Fibroblast of lung (primary cell): ENCODE measurements at places on chromosomes 13 and 19. TPM values are rescaled to one million over a fixed set of nuclear protein-coding genes. Genes with fewer than 3 reads are reported as not detected.

GRCh38 chr13:59274958-59275727 lies 888.6 kb downstream of the DIAPH3 start:
- no peaks in the 10 kb centered on the region for H3K27me3 ChIP-seq
- no peak overlapping the region for H3K27ac ChIP-seq
- DNase-seq, result no peak
- no peaks in the 10 kb centered on the region for H3K4me1 ChIP-seq
- H3K36me3 ChIP-seq, result no peaks in the 10 kb centered on the region

Gene TBXA2R
- 0.77 and 1.8 TPM in 2 replicates for total RNA-seq

- no peak overlapping the region for H3K27ac ChIP-seq
- no peaks in the 10 kb centered on the region for H3K27me3 ChIP-seq
- no peak overlapping the region for H3K4me3 ChIP-seq
- H3K4me1 ChIP-seq, result no peaks in the 10 kb centered on the region
Measured at GRCh38 chr13:107069108-107069776, 501.3 kb upstream of the ARGLU1 start.

Gene PRX
- 3.1 and 3.6 TPM in 2 replicates for total RNA-seq

DNA sequence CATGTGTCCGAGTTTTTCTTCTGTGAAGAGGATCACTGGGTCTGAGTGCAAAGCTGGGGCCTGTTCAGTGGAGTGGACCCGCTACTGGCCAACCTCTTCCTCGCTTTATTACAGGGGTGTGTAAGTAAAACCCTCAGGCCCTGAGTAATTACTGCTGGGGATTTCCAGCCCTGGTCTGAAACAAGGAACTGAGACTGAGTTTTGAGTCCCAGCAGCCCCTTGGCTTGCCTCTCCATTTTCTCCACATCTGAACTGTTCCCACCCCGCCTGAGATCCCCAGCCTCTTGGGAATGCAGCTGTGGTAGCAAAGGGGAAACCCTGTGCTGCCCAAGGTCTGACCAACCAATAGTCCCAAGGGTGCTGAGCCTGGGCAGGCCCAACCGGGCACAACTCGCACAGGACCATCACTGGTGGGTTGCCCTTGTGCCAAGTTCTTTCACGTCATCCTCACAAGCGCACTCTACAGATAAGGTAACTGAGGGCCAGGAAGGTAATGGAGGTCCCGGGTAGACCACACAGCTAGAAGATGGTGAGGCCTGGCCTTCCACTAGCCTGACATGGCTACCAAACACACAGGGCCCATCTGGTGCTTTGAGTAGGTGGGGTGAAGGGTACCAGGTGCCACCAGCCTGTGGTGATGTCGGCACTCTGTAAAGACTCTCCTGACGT lies 13.7 kb upstream of the SLC35E1 start:
- peaks cover 16% of the 10 kb centered on the region for H3K4me1 ChIP-seq
- no peak for DNase-seq
- no peak overlapping the region for H3K27ac ChIP-seq
- H3K4me3 ChIP-seq, result no peak overlapping the region
- H3K27me3 ChIP-seq, result no peaks in the 10 kb centered on the region

Gene CYP2A7
- total RNA-seq, result not detected in 2 replicates

DNA sequence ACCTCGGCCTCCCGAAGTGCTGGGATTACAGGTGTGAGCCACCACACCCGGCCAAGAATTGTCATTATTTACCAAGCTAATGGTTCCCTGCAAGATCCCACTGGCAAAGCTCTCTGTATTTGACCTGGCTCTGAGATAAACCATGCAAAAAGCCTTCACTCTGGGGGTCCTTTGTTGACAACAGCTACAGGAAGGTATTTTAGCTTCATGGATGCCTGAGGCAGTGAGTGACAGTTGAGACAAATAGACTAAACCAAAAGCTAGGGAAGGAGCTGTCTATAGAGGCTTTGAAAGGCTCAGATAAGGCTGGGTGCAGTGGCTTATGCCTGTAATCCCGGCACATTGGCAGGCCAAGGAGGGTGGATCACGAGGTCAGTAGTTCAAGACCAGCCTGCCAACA lies 45.5 kb downstream of the NOTCH3 start:
- no peak overlapping the region for H3K4me3 ChIP-seq
- H3K36me3 ChIP-seq, result no peaks in the 10 kb centered on the region
- no peaks in the 10 kb centered on the region for H3K27me3 ChIP-seq
- DNase-seq, result no peak
- H3K27ac ChIP-seq, result no peak overlapping the region

DNA sequence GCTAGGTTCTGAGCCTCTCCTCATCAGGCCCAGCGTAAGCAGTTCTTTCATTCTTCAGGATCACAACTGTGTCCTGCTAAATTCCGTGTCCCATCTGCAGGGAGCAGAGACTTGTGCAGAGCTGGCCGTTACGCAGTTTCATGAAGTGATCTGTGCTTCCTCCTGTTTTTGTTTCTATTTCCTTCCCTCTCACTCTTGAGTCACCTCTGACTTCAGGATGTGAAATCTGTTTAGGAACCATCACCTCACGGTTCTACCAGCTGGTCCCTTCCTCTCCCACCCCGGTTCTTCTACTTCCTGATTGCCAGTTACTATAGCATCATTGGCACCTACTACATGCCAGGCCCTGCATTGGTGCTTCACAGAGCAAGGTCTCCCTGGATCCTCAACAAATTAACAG lies 8.5 kb downstream of the MAU2 start:
- H3K27ac ChIP-seq, result no peak overlapping the region
- peaks cover 12% of the 10 kb centered on the region for H3K36me3 ChIP-seq
- no peak overlapping the region for H3K4me3 ChIP-seq

- no peak overlapping the region for H3K27ac ChIP-seq
- H3K4me1 ChIP-seq, result no peaks in the 10 kb centered on the region
- no peak for DNase-seq
- no peaks in the 10 kb centered on the region for H3K36me3 ChIP-seq
- H3K27me3 ChIP-seq, result no peaks in the 10 kb centered on the region
Measured at GRCh38 chr13:20431080-20431479, 94.6 kb downstream of the CRYL1 start.

DNA sequence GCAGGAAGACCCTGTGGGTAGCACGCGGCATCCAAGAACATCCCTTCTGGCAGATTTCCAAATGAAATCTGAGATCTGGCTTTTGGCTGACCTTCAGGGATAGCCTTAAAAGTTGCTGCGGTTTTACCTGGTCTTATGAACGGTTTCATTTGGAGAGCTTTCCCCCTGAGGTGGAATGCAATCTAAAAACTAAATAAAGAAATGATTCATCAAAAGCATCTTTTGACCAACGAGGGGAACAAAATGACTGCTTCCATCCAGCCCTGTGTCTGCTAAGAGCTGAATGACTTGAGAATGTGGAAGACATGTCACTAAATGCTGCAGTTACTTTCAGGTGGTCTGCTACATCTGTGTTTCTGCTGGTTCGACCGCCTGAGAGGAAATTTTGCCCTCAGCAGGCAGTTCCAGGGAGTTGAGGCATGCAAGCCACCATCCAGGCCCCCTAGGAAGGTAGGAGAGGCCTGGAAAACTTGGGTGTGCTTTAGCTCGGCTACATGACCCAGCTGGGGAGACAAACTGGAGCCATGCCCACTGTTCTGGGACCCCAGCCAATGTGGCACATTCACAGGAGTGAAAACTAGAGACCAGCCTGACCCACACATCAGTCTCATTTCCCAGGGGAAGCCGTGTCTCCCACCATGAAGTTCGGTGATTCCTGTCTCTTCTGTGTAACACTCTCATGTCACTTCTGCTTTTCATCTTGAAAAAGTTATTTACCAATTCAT lies 175.1 kb upstream of the KL start:
- no peaks in the 10 kb centered on the region for H3K36me3 ChIP-seq
- no peaks in the 10 kb centered on the region for H3K4me1 ChIP-seq

Gene TFPT
- total RNA-seq, result 16.7 and 19.2 TPM in 2 replicates

- no peak overlapping the region for H3K4me3 ChIP-seq
- DNase-seq, result no peak
- no peak overlapping the region for H3K27ac ChIP-seq
- no peaks in the 10 kb centered on the region for H3K27me3 ChIP-seq
Measured at GRCh38 chr13:94878602-94879165, 166.3 kb upstream of the SOX21 start.

Gene CPB2
- not detected in 2 replicates for total RNA-seq

Gene EDNRB
- total RNA-seq, result 0.99 and 1.3 TPM in 2 replicates

- H3K36me3 ChIP-seq, result no peaks in the 10 kb centered on the region
- H3K4me3 ChIP-seq, result no peak overlapping the region
- H3K27me3 ChIP-seq, result no peaks in the 10 kb centered on the region
- no peak overlapping the region for H3K27ac ChIP-seq
- peak; percentile 78 for DNase-seq
- H3K4me1 ChIP-seq, result peaks cover 7% of the 10 kb centered on the region
Measured at GRCh38 chr13:76380446-76381065, 505.6 kb downstream of the KCTD12 start.

Gene CHAMP1
- 10.8 and 14.5 TPM in 2 replicates for total RNA-seq

DNA sequence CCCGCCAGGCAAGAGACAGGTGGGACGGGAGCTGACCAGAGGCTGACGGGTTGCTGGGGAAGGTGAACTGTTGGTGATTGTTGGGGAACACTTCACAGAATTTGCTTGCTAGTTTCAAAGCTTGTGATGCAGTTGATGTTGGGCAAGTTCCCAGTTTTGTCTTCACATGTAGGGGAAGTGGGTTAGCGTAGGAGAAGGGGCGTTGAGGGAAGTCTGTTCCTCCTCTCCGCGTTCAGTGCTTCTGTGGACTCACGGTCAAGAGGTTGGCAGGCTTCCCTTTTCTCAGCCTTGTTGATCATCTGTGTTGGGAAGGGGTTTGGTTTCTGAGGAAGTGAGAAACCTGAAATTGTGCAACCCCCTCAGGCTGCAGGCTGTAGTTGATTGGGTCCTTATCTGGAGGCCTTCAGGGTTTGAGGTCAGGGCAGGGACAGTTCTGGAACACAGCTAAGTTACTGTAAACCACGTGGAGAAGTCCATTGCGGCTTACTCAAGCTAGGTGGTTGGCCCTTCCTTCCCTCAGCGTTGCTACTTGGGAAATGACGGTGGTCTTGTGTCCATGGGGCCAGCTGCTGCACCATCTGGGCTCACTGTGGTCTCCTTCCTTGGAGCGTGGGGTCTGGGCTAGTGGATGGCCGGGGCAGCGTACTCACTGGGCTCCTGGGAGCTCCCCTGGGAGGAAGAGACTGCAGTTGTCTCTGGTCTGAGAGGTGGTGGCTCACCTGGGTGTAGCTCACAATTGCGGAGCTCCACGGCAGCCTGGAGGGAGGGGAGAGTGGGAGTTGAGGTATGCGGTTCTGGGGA lies 7.5 kb downstream of the RPS9 start:
- peak; percentile 99 for DNase-seq
- no peaks in the 10 kb centered on the region for H3K27me3 ChIP-seq
- peaks cover 26% of the 10 kb centered on the region for H3K36me3 ChIP-seq
- H3K27ac ChIP-seq, result peak overlapping the region; percentile 61
- peaks cover 27% of the 10 kb centered on the region for H3K4me1 ChIP-seq
- no peak overlapping the region for H3K4me3 ChIP-seq

Gene BRME1
- 0.51 and 0.83 TPM in 2 replicates for total RNA-seq

Gene RANBP3
- total RNA-seq, result 32.1 and 39.8 TPM in 2 replicates

DNA sequence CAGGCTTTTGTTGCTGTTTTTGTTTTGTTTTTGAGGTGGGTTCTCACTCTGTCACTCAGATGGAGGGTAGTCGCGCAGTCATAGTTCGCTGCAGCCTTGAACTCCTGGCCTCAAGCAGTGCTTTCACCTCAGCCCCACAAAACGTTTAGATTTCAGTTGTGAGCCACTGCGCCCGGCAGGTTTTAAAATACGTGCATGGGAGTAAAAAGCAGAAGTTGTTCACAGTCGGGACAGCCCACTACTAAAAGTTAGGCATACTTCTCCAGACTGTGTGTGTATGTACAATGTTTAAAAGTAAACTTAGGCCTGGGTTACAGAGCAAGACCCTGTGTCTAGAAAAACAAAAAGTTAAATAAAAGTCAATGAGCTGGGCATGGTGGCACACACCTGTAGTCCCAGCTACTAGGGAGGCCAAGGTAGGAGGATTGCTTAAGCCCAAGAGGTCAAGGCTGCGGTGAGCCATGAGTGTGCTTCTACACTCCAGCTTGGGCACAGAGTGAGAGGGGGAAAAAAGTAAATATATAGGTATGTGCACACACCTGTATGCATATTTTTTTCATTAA lies 6.1 kb downstream of the SAFB start:
- H3K4me1 ChIP-seq, result peaks cover 23% of the 10 kb centered on the region
- H3K36me3 ChIP-seq, result peaks cover 6% of the 10 kb centered on the region
- H3K4me3 ChIP-seq, result no peak overlapping the region
- H3K27me3 ChIP-seq, result no peaks in the 10 kb centered on the region
- no peak for DNase-seq
- H3K27ac ChIP-seq, result peak overlapping the region; percentile 32

DNA sequence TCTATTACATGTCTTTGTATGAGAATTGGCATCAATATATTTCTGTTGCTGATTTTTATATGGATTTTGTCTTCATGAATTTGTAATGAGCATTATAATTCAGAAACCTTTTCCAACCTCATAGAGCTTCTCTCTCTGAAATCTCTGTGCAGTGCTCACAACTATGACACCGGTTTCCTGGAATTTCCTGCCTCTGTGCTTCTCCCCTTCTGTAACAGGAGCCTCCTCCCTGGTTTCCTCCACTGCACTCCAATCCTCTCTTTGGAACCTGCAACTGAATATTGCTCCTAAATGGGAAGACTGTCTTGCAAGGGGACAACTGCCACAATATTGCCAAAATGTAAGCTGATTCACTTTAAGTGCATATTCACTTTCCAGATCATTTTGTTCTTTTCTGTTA lies 1147.9 kb downstream of the UQCRFS1 start:
- H3K4me1 ChIP-seq, result no peaks in the 10 kb centered on the region
- H3K27ac ChIP-seq, result no peak overlapping the region
- no peaks in the 10 kb centered on the region for H3K27me3 ChIP-seq
- no peak overlapping the region for H3K4me3 ChIP-seq
- DNase-seq, result no peak

DNA sequence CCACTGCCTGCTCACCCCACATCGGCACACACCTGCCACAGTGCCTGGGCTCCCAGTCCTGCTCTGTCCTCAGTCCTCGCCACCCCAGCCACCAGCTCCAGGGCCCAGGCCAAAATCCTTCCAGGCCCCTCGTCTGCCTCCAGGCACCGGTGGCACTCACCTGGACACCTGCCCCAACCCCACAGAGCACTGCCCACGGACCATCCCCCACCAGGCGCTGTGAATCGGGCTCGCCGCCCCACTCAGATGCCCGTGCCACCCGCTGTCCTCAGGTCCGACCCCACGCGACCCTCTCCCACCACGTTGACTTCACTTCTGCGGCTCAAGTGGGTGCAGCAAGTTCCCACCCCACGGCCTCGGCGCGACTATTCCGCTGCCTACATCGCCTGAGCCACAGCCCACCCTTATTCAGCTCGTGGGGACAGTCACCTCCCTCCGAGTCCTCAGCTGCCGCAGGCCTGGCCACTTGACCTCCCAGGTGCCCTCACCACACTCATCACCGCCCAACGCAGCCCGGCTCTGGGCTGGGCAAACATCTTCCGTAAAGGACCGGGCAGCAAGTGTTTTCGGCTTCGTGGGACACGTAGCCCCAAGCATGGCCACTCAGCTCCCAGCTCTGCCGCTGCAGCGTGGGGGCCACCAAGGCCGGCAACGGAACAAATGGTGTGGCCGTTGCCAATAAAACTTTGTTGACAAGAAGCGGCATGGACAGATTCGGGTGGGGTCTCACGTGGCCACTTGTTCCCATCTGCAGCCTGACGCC lies 5.7 kb downstream of the PIP5K1C start:
- H3K4me3 ChIP-seq, result no peak overlapping the region
- DNase-seq, result no peak
- H3K27ac ChIP-seq, result no peak overlapping the region
- no peaks in the 10 kb centered on the region for H3K27me3 ChIP-seq
- peaks cover 3% of the 10 kb centered on the region for H3K4me1 ChIP-seq

- H3K27ac ChIP-seq, result no peak overlapping the region
- H3K4me3 ChIP-seq, result no peak overlapping the region
- no peaks in the 10 kb centered on the region for H3K4me1 ChIP-seq
Measured at GRCh38 chr13:104447348-104447747, 1381.1 kb upstream of the SLC10A2 start.
